Skin of body (tissue), 3 donors: ENCODE measurements at places on chromosomes 12 and 14. TPM values are rescaled to one million over a fixed set of nuclear protein-coding genes. Genes with fewer than 3 reads are reported as not detected.

The PLEK2 gene
- total RNA-seq: 14.0 TPM

- DNase-seq: no peak
Measured at GRCh38 chr14:64244279-64244678, 49.9 kb downstream of the ESR2 start.

DNA sequence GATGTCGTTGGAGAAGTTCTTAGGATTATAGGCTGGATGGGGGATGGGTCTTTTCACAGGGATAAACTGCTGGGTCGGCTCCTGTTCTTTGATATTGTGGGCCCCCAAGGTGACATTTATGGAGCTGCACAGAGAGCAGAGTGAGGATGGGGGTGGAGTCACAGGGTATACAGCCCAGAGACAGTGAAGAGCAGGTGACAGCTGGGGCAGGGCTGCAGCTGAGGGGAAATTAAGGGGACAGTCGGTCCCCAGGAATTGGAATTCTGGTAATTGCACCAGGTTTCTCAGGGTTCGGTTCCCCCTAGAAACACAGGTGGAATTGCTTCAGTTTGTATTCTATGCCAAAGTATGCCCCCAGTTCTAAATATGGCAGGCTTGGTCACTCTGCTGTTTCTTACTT lies 1.7 kb downstream of the GZMB start:
- DNase-seq: no peak

DNA sequence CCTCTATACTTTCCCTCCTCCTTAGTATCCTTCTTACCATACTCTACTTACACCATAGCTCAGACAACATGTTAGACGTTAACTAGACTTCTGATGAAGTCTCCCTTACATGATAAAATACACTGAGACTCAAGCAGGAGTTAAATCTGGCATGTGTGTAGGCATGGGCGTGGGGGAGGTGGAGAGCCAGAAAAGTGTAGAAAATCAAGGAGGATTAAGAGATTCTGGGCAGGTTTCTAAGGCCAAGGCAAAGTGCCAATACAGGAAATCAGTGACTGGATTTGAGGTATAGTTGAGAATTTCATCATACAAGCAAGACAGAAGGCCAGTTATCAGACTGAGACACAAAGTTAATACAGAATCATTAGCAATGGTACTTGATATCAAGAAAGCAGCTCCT lies 37.4 kb downstream of the EPS8 start:
- no peak for DNase-seq

GRCh38 chr14:92651758-92652406 lies 96.5 kb downstream of the LGMN start:
- no peak for DNase-seq
